SK-N-SH (cell line): ENCODE measurements at places on chromosomes 2 and 18.

DNA sequence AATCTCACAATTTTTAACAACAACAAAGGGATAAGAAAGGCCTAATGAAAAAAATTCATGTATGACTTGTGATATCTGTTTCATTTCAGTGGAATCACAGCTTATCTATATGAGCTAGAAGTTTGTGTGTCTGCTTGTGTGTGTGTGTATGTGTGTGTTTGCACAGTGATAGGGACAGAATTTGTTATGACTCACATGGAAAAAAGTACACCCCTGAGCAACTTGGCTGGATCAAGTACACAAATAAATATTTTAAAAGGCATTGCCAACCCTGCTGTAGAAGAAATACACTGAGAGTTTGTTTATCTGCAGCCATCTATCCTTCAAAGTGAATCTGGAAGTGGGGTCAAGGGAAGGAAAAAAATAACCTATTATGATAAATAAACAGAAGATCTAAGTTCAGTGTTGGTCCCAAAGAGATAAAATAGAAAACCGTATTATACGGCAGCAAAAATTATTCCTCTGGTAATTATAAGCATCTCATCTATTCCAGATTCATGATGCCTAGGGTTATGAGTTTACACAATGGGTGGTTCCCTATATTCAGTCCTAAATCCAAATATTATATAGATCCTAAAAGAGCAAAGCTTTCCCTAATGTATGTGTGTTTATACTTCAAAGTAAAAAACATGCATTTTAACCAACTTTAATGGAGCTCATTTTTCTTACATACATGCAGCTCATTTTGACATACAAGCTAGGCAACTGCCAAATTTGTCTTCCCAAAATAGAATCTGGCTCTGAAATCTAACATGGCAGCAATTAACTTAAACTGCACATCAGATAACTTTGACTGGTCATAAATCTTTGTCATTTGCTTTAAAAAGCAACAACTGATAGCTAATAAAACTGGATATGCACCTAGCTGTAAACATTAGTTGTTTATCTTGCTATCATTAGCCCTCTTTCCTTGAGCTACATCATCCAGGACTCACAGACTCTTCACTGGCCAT is 420.6 kb downstream of the IRS1 start:
- no peak for DNase-seq

- no peak for DNase-seq
These were observed 690.5 kb downstream of the ADCYAP1 start for GRCh38 chr18:1595195-1595594.

DNA sequence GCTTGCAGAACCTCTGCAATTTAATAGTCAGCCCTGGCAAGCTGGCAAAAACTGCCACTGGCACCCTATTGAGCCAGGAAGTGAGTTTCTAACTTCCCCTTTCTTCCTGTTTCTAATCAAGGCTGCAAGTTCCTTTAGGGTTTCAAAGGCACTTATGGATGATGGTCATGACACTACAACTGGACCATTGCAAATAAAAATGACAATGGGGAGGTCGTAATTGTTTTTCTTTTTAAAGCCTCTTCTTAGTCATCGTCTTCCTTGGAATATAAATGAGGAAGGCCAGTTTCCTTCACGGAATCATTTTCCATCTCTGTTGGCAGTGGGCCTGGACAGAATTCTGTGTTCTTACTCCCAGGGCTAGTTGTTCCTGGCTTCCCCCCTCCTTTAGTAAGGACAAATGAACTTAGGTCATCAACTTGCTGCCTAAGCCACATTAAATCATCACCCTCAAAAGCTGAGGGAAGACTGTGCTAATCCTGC is 35.8 kb downstream of the SH3RF3 start:
- DNase-seq, result no peak

DNA sequence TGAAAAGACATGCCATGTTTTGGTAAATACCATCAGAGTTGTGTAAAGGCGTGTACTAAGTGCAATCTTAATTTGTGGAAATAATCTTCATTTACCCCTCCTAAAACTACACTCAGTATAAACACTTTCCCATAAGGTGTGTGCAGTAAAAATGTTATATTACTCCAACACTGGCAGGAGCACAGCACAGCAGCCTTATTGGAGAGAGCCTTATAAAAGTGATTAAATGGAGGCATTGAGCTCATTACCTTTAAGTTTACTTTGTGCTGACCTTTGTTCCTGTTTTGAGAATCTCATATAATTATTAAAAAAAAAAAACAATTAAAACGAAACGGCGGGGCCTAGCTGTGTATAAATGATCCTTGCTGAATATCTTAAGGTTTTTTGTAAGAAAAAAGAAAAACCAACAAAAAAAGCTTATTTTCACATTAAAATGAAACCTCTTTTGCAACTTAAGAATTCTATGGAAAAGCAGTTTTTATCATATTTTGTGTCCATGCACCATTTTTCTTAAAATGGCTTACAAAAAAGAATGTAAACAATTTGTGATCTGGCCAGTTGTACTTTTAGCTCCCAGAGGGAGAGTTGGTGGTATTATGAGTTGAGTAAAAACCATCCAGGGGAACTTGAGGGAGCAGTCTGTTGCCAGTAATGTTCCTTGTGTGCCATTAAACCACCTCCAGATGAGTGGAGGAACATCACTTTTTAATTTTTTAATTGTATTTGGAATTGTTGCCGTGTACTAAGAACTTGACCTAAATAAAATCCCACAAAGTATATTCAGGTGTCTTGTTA is 103.4 kb downstream of the ABI2 start:
- no peak for DNase-seq
